ENCODE measurements at places on chromosomes 5 and 9.

DNA sequence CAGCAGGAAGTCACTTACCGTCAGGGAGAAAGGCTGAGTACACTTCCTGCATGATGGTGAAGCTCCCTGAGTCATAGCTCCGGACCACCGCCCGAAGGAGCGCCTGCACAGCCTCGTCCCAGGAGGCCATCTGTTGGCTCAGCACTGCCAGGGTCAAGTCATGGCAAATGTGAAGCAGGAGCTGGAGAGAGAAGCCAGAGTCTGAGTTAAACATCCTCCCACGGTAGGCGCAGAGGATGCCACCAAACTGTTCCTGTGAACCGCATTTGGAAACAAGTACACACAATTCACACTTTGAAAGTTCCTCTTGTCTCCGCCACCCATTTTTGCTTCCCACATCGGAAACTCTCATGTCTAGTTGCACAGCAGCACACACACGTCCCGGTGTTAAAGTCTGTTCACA, 33.9 kb downstream of the CNOT8 start:
- DNase-seq, result no peak

- no peak for DNase-seq
These were observed 34.6 kb downstream of the OXCT1 start for GRCh38 chr5:41835645-41836044.

- no peak for DNase-seq
These were observed 3.2 kb downstream of the ENTPD8 start for GRCh38 chr9:137437691-137438590.

GRCh38 chr9:99104459-99105151, at the start of gene TGFBR1:
Gene TGFBR1, plus strand, starts transcription at chr9:99105113. Its CDS starts 93 bp downstream, at chr9:99105206.
- DNase-seq, result peak; percentile 65

DNA sequence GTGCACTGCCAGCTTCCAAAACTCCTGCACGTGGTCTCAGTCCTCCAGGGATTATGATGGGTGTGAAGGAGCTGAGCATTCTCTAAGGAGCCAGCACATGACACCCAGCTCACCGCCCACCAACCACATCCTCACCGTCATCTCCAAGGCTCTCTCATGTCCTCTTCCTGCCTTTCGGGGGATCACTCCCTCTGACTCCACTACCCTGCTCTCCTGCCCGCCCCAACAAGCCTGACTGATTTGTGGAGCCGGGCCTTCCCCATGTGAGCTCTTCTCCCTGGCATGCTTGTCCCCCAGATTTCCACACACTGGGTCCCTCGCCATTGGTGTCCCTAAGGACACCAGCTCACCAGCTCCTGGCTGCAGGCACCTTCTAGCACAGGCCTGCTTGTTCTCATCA, 1.9 kb downstream of the ABO start:
- DNase-seq, result no peak

- DNase-seq, result no peak
These were observed 45.6 kb downstream of the COL15A1 start for GRCh38 chr9:98989036-98990000.

GRCh38 chr5:57246426-57246825, 72.6 kb downstream of the GPBP1 start:
- DNase-seq, result no peak

- no peak for DNase-seq
These were observed 30.9 kb upstream of the ORM1 start for GRCh38 chr9:114291886-114292590.
